GM13976 (cell line): ENCODE measurements at places on chromosomes 13 and 19.

DNA sequence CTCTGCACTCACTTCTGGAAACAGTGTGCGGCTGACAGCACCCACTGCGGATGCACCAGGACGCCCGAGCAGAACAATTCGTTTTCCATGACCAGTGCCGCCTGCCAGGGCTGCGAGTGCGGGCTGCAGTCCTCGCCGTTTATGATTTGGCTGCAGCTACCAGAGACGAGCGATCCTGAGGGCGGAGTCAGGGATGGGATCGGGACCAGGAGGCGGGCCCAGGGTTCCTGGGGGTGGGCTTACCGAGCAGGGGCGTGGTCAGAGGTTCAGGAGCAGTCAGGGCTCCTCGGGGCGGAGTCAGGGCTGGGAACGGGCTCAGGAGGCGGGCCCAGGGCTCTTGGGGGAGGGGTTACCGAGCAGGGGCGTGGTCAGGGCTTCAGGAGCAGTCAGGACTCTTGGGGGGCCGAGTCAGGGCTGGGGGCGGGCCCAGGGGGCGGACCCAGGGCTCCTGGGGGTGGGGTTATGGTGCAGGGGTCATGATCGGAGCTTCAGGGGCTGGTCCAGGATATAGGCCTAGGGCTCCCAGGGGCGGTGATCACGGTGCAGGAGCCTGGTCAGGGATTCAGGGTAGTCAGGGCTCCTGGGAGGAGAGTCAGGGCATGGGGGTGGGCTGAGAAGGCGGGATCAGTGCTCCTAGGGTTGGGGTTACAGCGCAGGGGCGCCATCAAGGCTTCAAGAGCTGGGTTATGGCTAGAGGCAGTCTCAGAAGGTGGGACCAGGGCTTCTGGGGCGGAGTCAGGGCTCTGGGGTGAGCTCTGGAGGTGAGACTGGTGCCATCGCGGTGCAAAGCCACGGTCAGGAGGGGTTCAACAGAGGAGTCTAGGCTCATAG, 1.7 kb downstream of the KLK4 start:
- DNase-seq, result peak; percentile 94

GRCh38 chr13:26629260-26629825, 71.9 kb downstream of the WASF3 start:
- no peak for DNase-seq

- DNase-seq, result peak; percentile 17
These were observed 79.9 kb upstream of the GSX1 start for GRCh38 chr13:27712421-27712820.

DNA sequence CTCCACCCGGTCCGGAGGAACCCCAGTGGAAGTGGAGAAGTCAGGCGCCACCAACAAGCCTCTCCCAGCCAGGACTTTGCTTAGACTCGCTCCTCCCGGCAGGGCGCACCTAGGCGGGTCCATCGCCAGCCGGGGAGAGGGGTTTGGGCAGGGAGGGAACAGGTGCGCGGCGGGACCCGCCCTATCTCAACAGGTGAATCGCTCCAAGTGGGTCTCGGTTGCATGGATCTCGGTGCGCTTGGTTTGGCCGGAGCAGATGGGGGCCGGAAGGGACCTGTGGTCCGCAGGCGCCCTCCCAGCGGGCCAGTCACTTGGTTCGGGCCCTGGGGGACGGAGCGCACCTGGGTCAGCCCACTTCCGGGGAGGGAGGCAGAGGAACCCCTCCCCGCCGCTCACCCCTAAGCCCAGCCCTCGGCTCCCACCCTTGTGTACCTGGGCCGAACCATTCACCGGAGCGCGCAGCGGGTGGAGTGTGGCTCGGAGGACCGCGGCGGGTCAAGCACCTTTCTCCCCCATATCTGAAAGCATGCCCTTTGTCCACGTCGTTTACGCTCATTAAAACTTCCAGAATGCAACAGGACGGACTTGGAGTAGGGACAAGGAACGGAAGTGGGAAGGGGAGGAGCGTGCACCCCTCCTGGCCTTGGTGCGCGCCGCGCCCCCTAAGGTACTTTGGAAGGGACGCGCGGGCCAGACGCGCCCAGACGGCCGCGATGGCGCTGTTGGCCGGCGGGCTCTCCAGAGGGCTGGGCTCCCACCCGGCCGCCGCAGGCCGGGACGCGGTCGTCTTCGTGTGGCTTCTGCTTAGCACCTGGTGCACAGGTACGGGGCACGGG, at the start of gene LSR:
Gene LSR (plus strand): TSS at position 693 of the 836 bp plus-strand sequence. CDS start 21 bp downstream, at position 714.
- peak; percentile 97 for DNase-seq

GRCh38 chr19:2517881-2518601, 42.1 kb downstream of the GADD45B start:
- DNase-seq, result no peak

- DNase-seq, result no peak
These were observed 13.2 kb upstream of the ZNF254 start for GRCh38 chr19:24073807-24074206.

DNA sequence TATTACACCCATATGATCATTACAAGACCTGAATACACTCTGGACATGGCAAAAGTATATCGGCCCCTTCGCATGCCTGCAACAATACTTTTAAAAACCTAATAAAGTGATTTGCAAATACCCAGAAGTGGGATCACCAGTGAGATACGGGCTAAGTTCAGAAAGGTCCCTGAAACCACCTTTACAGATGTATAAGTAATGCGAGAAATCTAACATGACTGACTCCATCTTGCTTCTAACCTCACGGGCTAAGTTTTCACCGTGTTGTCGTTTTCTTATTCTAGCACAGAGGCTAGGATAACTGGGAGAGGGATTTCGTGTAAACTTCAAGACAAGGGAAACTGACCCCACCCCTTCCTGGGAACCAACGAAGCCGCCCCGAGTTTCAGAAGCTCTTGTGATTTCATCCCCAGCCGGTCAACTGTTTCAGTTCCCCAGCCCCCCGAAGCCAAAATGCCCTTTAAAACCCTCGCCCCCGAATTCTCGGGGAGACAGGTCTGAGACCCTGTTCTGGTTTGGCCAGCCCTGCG, 703 bp downstream of the NEK3 start:
- no peak for DNase-seq

- DNase-seq, result no peak
These were observed 389.2 kb downstream of the EFNB2 start for GRCh38 chr13:106145997-106146864.

- no peak for DNase-seq
These were observed 8.9 kb downstream of the RASL11A start for GRCh38 chr13:27279506-27279905.

DNA sequence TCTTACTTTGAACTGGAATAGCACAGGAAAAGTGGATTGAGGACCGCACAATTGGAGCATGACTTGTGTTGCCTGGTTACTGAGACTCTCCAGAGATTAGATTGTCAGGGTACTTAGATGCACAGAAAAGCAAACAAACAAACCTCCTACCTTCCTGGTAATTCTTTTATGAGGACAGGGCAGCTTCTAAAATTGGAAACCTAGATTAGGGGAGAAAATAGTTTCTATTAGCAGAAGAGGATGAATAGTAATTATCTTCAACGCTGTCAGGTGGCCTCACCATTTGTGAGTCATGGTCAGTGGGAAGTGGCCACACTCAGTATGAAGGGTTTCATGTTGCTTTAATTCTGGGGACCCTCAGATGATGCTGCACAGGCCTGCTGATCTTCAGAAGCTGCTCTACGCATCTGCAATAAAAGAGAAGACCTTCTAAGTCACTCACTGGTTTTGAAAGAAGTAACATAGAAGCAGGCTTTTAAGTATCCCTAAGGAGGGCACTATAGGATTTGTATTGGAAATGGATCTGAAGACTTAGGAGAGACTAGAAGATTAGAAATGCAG, 106.8 kb downstream of the LACC1 start:
- no peak for DNase-seq

DNA sequence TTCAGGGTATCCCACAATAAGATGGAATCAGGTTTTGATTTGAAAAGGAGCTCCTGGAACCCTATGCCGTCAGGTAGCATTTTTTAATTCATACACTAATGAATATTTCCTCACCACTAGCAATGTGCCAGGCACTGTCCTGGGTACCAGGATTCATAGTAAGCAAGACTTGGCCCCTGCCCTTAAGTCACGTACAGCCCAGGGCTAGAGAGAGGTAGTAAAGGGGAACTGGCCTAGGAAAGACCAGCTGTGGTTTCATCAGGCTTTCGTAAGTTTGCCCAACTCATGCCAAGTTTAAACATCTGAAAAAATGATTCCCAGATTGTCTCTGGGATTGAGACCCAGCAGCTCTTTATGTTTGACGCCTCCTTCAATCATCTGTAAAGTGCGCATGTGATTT, 45.9 kb upstream of the AMER2 start:
- DNase-seq, result no peak

DNA sequence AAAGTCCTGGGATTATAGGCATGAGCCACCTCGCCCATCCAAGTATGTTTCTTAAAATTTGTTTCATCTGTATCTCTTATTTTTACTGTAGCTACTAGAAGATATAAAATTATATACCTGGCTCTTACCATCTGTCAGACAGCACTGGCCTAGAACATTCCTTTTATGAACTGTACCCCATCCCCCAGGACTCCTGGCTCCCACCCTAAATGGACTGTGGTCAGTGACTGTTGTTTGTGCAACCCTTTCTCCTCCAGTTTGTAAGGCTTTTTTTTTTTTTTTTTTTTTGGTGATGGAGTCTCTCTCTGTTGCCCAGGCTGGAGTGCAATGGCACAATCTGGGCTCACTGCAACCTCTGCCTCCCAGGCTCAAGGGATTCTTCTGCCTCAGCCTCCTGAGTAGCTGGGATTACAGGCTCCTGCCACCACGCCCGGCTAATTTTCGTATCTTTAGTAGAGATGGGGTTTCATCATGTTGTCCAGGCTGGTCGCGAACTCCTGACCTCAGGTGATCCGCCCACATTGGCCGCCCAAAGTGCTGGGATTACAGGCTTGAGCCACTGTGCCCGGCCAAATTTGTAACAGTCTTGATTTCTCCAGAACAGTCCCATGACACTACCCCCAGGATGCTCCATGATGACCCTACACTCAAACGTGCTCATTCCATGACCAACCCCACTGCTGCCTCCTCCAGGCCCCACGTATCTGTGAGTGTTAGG, 2.5 kb downstream of the NDUFA3 start:
- no peak for DNase-seq

DNA sequence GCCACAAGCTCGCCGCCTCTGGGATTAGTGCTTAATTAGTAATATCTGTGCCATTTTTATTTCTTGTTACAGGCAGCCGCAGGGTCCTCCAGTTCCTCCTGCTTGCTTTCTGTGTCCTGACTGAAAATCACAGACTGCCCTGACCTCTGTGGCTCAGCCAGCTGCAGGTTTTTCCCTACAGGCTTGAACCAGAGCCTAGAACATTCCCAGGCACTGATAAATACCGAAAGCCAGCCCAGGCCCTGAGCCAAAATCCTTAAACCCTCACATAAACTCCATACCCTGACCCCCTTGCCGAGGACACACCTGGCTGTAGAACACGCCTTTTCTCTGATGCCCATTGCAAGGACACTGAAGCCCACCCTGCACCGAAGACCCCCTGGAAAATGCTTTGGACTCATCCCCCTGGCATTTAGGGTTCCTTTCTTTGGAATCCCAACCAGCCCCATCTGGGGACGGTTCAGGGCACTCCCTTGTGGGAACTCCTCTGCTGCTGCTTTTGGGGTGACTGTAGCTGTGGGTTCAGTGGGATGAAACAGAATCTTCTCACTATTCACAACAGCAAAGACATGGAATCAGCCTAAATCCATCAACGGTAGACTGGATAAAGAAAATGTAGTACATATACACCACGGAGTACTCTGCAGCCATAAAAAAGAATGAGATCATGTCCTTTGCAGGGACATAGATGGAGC, 15.5 kb downstream of the DPP9 start:
- no peak for DNase-seq

- no peak for DNase-seq
These were observed 5.9 kb upstream of the GDF15 start for GRCh38 chr19:18379803-18380747.

GRCh38 chr13:27200413-27201070, 28.9 kb upstream of the USP12 start:
- DNase-seq, result no peak

- DNase-seq, result no peak
These were observed 747.7 kb downstream of the PCDH17 start for GRCh38 chr13:58379221-58379620.

- DNase-seq, result peak; percentile 55
These were observed 62.1 kb downstream of the DGKH start for GRCh38 chr13:42110410-42111155.

DNA sequence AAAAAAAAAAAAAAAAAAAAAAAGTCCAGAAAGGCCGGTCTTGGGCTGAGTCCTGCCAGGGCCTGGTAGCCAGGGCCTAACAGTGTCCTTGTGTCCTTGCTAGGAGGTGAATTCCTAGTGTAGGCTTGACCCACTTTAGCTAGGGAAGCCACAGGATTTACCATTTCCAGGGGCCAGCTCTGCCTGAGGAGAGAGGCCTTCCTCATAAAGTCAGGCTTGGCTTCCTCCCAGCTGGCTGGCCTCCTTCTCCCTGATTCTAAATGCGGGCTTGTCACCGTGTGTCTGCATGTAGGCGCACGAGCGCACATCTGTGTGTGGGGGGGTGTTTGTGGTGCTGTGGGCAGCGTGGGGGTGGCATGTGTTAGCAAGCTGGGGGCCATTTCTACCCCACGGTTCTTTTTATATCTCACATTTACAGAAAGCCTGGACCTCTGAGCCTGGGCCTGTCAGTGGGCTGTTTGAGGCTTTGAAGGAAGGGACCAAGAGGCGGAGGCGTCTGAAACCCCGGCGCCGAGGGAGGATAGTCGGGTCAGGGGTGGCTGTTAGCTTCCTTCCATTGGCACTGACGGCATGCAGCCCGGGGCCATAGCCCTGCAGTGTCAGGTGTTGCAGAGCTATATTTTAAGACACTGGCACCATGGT, 31.7 kb downstream of the IER2 start:
- peak; percentile 68 for DNase-seq

GRCh38 chr13:21322327-21322965, 136.7 kb downstream of the ZDHHC20 start:
- no peak for DNase-seq

- DNase-seq, result no peak
These were observed 171.0 kb downstream of the GPC6 start for GRCh38 chr13:93397619-93398018.

GRCh38 chr19:33813391-33814101, 16.9 kb downstream of the KCTD15 start:
- DNase-seq, result no peak

DNA sequence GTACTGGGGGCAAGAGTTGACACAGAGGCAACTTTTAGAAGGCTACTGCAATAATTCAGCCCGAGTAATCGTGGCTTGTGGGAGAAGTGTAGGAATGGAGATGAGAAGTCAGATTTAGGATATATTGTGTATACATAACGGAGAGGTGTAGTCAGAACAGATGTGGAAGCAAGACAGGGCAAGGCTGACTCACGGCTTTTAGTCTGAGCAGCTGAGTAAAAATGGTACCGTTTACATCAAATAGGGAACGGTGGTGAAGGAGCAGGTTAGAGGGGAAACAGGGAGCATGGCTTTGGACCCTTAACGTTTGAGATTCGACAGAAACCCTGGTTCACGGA, 796 bp upstream of the LSM14A start:
- peak; percentile 70 for DNase-seq

DNA sequence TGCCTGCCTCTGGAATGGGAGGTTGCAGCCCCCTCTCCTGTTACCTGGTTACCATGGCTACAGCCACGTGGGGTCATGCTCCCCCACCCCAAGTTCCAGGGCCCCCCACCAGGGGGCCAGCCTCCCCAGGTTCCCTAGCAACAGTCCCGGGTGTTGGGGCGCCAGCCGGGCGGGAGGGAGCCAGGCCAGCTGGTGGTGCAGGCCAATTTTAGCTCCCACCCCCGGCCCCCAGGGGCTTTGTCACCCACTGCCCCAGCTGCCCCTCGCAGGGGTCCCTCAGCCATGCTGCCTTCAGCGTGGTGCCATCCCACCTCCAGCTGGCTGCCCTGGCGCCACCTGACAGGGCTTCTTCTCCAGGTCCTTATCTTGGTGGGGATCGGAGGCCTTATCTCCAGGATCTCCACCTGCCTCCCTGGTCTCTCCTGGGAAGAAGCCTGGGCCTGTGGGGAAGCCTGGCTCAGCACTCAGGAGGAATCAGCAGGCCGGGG, 3.0 kb downstream of the MARK4 start:
- DNase-seq, result no peak
